Muscle of leg (tissue), 16 donors: ENCODE measurements at places on chromosomes 1 and 21. TPM values are rescaled to one million over a fixed set of nuclear protein-coding genes. Genes with fewer than 3 reads are reported as not detected.

The SLC25A34 gene
- polyA plus RNA-seq: 6.3 TPM

DNA sequence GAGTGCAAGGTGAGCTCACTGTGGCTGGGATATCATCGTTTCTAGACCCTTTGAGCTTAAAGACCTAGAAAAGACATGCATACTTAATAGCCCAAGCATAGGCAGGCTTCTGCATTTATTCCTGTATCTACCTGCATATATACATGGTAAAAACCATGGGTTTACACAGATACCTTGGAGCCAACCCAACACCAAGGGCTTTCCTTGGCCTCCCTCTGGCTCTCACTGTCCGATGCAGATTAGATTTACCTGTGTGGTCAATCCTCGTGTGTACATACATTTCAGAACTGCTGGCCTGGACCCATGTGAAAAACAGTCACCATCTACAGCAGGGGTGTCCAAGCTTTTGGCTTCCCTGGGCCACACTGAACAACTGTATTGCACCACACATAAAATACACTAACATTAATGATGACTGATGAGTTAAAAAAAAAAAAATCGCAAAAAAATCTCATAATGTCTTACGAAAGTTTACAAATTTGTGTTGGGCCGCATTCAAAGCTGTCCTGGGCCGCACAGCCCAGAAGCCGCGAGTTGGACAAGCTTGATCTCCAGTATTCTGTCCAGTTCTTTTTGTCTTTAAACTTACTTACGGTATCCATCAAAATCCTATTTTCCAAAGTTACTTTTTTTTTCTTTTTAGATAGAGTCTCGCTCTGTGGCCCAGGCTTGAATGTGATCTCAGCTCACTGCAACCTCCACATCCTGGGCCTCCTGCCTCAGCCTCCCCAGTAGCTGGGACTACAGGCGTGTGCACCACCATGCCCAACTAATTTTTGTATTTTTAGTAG, 43.5 kb downstream of the WDR4 start:
- no peak for DNase-seq

- no peak for DNase-seq
These were observed 614.6 kb upstream of the PLXNA2 start for GRCh38 chr1:208858738-208859137.

DNA sequence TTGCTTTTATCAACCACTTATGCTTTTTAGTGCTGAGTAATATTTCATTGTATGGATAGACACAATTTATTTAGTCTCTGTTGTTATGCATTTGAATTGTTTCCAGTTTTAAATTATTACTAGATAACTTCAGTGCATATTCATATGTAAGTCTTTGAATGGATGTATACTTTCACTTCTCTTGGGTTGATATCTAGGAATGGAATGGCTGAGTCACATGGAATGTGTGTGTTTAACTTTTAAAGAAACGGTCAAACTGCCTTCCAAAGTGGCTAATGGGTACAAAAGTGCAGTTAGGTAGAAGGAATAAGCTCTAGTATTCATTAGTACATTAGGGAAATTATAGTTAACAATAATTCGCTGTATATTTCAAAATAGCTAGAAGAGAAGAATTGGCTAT, 82.4 kb downstream of the NPHS2 start:
- no peak for DNase-seq

GRCh38 chr1:107273515-107273914, 132.7 kb downstream of the NTNG1 start:
- DNase-seq: no peak

GRCh38 chr1:12309783-12310742, 80.2 kb downstream of the VPS13D start:
- DNase-seq: no peak

- DNase-seq: no peak
These were observed 170.7 kb downstream of the DHRS3 start for GRCh38 chr1:12447307-12447706.

DNA sequence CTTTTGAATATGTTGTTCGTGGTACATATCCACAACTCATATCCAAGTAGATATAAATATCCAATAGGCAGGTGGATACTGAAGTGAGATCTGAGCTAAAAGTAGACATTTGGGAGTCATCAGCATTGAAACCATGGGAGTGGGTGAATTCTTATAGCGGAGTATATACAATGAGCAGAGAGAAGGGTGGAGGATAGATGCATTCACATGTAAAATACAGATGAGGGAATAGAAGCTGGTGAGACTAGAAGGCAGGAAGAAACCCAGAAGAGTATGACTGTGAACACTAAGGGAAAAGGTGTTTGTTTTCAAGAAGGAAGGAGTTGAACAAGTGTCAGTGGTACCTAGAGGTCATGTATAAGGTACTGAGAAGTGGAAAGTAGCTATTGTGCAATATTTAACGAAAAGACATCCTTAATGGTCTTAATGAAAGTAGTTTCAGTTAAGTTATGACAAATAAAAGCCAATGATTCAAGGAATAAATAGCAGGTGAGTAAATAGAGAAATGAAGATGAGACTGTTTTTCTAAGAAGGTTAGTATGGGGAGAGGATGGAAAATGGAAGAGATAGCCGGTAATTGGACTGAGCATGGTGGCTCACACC, 181.6 kb upstream of the CACYBP start:
- no peak for DNase-seq

DNA sequence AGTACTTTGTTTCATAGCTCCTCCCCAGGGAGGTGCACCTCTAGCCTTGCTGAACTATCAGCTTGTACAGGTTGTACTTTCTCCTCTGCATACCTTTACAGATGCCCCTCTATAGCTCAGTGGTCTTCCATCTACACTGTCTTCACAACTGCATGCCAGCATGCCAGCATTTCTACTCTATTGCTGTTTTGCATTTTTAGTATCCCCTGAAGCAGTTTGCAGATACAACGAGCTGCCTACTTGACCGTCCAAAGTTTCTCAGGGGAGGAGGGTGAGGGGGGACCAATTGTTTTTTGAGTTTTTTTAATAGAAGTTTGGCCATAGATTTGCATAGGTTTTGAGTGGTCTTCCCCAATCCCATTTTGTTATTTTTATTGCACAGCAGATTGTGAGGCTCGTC, 27.6 kb upstream of the CTH start:
- no peak for DNase-seq
